ENCODE measurements at places on chromosomes 13 and 19.

GRCh38 chr13:111068009-111068350 is 47.1 kb upstream of the ARHGEF7 start:
- no peak for DNase-seq

DNA sequence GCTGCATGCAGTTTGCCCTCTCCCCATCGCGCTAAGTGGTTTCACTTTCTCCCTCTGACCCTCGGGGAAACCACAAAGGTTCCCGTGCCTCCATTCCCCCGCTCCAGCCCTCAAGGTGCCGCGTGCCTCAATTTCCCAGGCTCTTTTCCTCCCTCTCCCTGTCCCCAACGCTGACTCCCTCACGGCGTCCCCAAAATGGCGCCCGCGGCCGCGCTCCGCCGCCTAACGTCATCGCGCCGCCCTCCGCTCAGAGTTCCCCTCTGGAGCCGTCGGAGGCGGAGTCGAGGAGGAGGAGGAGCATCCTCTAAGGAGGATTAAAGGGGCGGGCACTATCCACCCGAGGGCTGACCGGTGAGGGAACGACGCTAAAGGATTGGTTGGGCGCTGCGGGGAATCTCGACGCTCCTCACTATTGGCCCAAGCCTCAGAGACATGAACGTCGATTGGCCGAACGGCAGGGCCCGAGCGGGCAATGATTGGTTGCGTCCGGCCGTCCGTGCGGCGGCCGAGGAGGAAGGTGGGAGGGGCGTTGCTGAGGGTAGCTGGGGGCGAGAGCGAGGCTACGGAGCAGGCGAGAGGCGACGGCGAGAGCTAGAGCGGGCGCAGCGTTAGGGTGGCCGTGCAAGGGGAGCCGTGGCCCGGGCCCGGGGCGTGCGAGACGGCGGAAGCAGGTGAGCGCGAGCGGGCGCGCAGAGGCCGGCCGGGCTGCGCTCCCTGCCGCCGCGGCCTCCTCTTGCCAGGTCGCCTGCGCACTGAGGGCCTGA is at the start of gene ZNF574:
TSS of gene ZNF574 (plus strand) at position 551 of the 764 bp plus-strand sequence. CDS start 2,441 bp downstream, outside the sequence.
- DNase-seq: peak; percentile 100

- DNase-seq: no peak
These were observed 15.9 kb downstream of the ENOX1 start for GRCh38 chr13:43770871-43771270.

DNA sequence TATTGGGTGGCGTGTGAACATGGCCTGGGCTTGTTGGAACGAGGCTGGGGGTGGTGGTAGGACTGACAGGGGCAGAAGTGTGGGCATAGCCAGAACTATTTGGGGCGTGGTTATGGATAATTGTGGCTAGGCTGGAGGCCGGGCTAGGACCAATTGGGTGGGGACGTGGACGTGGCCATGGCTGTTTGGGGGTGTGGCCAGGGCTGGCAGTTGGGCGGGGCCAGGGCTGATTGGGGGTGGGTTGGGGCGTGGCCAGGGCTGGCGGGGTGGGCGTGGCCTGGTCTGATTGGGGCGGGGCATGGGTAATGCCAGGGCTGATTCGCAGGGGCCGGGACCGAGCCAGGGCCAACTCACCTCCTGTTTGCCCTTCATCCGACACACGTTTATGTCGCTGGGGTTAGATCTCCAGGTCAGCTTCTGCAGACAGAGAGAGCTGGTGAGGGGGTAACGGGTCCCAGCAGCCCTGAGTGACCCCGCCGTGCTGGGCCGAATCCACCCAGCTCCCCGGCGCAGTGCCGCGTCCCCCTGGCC is 2.8 kb downstream of the SEMA6B start:
- no peak for DNase-seq

- no peak for DNase-seq
These were observed 8.8 kb upstream of the CDC34 start for GRCh38 chr19:522726-523125.

GRCh38 chr13:107852072-107852471 is 363.3 kb downstream of the LIG4 start:
- no peak for DNase-seq

GRCh38 chr13:114077933-114078325 is 54.5 kb downstream of the RASA3 start:
- DNase-seq: no peak

GRCh38 chr13:109694972-109695371 is 91.4 kb downstream of the IRS2 start:
- DNase-seq: no peak

DNA sequence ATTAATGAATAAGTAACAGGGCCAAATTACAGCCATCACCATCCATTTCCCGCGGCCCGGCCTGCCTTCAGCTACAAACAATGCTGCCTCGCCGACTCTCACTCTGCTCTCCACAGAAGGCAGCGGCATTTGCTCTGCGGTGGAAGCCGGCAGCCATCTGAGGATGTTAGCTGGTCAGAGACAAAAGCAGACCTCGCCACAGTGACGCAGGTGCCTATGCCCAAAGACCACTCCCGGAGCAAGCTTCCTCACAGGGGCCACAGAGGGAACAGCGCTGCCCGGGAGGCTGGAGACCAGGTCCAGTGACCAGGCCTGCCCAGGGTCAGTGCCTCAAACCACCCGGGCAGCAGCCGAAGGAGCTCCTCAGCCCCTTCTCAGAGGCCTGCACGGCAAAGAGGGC is 16.4 kb downstream of the PEPD start:
- no peak for DNase-seq

- DNase-seq: peak; percentile 51
These were observed 2.2 kb upstream of the COLGALT1 start for GRCh38 chr19:17553256-17553655.

GRCh38 chr13:49302222-49302621 is 54.5 kb downstream of the CDADC1 start:
- no peak for DNase-seq

GRCh38 chr13:80873589-80873988 is 532.7 kb upstream of the SPRY2 start:
- peak; percentile 73 for DNase-seq

GRCh38 chr19:42323852-42324654 is 1.4 kb upstream of the MEGF8 start:
- DNase-seq: no peak

DNA sequence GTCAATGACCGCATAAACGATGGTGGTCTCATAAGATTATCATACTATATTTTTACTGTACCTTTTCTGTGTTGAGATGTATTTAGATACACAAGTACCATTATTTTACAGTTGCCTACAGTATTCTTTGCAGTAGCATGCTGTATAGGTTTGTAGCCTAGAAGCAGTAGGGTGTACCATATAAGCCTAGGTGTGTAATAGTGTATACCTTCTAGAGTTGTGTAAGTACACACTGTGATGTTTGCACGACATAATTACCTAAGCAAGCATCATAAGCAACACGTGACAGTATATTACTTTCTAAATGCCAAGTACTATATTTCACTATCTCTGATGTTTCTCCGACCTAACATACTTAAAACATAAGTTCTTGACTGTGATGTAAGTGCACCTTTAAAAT is 2.7 kb downstream of the LPAR6 start:
- no peak for DNase-seq

GRCh38 chr13:52428295-52428694 is 22.1 kb downstream of the VPS36 start:
- DNase-seq: no peak

DNA sequence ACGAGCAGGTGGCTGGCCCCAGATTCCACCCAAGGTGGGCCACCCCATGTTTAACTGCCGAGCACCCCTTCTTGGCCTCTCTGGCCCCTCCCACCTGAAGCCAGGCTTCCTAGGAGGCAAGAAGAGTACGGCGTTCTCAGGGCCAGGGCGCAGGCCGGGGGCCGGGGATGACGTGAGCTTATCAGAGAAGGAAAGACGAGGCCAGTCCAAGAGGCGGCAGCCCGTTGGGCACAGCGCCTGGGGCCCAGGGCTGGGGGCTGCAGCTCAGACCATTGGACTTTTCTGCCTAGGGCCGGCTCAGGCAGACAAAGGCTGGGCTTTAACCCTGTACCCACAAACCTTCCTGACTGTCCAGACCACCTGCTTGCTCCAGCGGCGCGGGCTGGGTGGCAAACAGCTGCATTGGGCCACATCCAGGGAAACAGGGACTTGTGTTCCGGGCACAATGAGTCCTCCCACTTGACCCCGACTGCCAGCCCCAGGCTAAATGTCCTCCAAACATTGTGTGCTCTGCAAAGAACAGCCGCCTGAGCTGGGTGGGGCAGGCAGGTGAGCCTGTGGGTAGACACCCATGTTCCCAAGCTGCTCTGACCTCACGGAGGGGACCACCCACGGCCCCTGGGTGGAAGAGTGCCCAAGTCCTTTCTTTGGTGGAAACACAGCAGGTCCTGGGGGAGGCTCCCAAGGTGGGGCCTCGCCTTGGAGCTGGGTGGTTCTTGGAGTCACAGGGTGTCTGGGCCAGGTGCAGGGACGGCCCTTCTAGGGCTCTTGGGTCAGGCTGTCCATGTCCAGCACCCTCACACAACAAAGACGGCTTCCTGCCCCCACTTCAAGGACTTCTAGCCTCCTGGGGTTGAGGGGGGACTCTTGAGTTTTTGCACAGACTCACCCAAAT is 21.9 kb downstream of the COMP start:
- no peak for DNase-seq

GRCh38 chr19:34165295-34165738 is 7.0 kb upstream of the LSM14A start:
- peak; percentile 59 for DNase-seq
